ENCODE measurements at places on chromosomes 12 and 14.
A peak's percentile ranks its signal among the peaks of the same experiment; 100 is the strongest.

DNA sequence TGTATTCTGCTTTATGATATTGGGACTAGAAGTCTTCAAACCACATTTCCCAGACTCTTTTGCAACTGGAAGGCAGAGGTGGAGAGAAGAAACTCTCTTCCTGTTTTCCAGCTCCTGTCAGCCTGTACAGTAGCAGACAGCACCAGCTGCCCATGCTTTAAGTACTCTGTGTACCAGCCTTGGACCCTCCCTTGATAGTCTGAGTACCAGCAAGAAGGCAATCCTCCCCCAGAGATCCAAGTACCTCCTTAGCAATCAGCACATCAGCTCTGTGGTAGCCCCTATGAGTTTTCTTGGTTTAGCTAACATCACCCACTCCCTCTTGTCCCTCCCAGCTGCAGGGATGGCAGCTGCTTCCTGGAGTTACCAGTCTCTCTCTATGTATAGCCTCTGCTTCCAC is 56.3 kb downstream of the STXBP6 start:
- DNase-seq, result no peak

DNA sequence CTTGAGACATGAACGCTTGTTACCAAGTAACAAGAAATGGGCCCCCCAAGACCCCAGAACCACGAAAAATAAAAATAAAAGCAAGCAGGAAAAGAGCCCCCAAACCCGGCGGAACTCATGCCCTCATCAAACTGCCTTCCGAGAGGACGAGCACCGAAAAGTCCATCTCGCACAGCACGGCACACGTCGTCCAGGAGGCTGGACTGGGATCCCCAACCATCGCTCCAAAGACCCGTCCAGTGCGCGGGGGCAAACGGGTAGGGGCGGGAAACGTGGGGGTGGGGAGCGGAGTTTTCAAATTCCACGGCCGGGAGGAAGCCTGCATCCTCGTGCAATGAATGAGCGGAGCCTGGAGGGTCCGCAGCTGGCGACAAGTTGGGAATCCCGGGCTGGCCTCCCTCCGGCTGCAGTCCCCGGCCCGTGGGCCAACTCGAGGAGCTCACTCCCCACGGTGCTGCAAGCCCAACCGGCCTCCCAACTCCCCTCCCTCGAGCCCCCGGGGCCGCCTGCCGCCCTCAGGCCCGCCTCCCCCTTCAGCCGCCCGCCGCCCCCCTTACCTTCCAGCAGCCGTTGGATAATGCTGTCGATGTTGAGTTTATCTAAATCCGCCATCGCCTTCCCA is 484 bp downstream of the PPP1CC start:
- no peak for DNase-seq

DNA sequence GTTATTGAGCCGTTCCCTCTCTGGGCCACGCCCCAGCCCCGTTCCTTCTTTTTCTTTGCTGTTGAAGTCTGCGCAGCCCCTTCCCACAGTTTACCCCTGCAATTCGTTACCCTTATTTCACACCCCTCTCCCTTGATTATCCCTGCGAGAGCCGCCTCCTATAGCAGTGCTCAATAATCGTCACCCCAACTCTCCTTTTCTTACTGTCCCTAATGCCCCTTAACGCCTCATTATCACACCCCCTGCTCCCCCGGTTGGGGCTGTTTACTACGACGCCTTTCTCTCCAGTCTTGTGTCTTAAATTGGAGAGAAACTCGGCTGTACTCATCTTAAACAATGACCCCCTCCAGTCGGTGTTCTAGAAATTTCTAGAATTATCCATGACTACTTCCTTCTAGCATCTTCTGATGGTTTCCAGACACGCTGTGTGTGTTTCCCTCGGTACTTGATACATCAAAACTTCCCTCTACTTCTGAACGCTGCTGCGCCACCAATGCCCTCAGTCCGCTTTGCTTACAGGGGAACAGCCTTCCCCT is 713 bp upstream of the FBXL14 start:
- DNase-seq, result no peak

DNA sequence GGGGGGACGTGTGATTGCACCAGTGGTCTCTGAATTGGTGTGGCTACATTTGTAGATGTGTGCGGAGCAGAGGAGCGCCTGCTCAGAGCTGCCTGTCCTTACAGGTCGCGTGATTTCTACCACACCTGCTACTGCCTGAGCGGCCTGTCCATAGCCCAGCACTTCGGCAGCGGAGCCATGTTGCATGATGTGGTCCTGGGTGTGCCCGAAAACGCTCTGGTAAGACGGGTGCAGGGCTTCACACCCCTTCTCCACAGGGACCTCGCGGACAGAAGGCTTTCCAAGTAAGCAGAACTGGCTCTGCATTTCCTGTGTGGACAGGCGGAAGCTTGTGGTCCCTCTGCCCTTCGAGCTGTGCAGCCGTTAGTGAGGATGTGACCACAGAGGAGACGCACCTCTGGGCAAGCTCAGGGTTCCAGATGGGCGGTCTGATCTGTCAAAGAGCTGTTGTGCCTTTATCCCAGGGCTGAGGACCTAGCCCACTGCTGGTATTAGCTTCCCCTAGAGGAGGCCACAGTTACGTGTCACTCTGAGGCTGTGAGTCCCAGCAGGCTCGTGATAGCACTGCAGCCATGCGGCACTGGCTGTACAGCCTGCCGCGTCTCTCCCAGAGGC is 47.7 kb downstream of the MAX start:
- no peak for DNase-seq

DNA sequence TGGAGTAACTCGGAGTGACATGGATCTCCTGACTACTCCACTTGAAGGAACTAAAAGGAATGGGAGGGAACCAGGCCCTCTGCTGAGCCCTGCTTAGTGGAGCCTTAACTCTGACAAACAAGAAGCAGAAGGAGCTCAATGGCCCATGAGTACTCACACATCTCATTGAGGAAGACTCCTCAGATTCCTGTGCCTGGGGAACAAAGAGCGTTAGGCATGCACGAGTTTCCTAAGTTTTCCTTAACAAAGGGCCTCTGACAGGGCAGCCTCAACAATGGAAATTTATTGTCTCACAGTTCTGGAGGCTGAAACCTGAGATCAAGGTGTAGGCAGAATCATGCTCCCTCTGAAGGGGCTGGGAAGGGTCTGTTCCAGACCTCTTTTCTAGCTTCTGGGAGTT is 185.7 kb upstream of the NTF3 start:
- DNase-seq, result no peak

DNA sequence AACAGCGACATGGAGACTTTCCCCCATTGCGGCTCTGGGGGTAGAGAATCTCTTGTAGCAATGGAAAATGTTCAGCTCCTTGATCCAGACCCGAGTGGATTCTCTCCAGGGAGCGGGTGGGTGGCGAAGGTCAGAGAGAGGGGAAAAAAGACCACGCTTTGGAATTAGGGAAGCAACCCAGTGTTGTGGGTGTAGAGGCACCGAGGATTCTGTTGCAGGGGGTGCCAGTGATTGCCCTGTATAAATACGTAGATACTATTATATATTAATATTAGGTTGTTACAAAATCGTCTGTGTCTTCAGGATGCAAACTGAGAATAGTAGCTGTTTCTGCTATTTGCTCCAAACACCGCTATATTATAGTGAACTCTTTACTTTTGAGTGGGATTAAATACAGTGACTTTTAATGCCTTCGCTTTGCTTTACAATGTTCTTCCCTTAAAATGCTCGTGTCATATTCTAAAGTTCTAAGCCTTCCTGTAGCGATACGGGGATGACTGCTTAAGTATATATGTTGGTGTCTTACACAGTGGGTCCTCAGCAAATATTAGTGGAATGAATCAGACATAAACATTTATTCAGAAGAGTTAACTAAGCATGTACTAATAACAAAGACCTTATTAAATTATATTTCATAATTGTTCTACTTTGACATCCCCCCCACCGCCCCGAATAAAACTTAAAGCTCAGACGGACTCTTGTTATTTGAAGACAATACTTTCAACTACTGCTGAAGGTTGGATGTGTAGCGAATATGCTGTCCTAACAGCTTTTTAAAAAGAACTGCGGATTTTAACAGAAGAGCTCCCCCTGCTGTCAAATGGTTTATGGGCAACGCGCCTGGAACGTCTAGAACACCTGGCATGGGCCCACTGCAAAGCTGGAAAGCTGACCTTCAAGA is 136.4 kb upstream of the KRAS start:
- DNase-seq, result peak; percentile 62

GRCh38 chr12:53750812-53751335 is 905 bp downstream of the CISTR start:
- DNase-seq, result no peak

DNA sequence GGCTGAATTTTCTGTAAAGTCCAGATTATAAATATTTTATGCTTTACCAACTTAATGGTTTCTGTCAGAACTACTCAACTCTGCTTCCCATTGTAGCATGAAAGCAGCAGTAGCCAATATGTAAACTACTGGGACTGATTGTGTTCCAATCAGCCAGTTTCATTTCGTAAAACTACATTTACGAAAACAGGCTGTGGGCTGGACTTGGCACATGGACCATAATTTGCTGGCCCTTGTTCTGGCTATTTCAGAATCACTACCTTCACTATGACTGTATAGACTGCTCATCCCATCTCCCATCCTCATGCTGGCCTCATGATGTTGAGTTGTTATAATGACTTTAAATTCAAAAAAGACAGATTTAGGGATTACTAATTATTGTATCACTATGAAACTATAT is 38.7 kb downstream of the FAR2 start:
- no peak for DNase-seq

- no peak for DNase-seq
Observed at GRCh38 chr14:64610049-64610746, 60.4 kb downstream of the PPP1R36 start.

- DNase-seq, result no peak
Observed at GRCh38 chr12:81809829-81810595, 50.9 kb upstream of the PPFIA2 start.

DNA sequence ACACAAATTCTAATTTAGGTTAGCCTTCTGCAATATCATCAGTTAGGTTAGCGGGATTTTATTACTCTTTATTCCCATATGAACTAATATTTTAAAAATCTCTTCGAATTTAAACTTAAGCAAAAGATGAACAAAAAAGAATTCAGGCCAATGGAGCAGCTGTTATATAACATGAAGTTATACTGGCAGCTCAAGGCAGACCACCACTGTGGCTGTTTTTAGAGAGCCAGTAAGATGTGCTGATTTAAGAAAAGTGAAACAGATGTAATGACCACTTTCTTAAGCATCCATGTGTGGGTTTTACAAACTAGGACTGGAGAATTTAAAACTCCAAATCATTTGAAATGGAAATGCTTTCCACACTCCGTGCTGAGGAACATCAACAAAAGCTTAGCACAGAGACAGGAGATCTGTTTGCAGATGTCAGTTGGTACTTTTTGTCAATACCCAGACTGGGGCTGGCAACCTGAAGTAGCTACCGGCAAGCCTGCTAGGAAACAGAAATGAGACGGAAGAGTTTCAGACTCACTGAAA is 164.9 kb downstream of the TTC7B start:
- no peak for DNase-seq

DNA sequence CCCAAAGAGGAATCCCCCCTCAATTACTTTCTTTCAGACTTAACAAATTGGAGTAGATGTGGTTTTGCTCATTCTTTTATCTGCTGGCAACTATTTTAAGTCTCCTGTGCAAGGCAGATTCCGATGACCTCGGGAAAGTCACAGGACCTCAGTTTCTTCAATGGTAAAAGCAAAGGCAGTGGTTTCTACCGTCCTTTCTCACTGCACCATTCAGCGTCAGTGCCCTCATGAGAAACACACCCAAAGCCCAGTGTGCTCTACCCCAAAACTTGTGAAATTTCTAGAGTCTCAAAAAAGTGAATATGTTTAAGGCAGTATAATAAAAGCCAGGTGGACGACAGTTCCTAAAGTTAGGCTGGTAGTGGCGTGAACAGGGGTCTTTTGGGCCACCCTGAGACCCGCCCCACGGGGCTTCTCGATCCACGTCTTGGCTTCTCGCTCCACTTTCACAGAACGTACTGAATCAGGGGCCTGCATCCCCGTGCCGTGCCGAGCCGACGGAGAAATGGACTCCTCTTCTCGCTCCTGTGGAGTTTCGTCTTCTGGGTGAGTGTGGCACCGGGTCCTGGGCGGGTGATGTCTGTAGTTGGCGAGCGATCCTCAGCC is 1.3 kb upstream of the ARHGAP5 start:
- no peak for DNase-seq

DNA sequence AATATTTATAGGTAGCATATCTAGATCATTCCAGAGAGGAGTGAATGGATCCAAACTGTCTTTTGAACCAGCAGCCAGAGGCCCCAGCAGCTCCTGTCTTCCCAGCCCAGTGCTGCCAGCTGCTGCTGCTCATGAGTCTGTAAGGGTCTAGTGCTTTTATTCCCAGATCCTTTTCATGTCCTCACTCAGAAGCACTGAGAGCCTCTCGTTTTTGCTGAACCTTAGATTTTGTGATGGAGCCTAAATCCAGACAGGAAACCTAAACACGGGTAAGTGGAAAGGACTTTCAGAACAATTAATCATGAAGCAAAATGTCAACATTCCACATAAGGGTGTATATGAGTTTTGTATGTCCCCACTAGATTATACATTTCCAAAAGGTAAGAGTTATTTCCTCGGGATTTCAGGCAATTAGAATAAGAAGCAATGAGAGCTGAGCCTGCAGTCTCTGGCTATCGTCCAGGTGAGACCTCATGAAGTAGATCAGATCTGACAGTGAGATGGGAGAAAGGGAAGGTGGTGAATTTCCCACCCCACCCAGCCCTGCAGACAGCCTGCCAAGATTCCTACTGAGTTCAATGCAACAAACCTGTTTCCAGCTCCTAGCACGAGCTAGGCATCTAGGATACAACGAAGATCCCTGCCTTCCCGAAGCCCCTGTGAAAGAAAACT is 84.4 kb downstream of the NINJ2 start:
- DNase-seq, result no peak

- no peak for DNase-seq
Observed at GRCh38 chr12:82862069-82862841, 175.5 kb downstream of the TMTC2 start.

- DNase-seq, result no peak
Observed at GRCh38 chr12:66240096-66240820, 51.2 kb downstream of the IRAK3 start.

DNA sequence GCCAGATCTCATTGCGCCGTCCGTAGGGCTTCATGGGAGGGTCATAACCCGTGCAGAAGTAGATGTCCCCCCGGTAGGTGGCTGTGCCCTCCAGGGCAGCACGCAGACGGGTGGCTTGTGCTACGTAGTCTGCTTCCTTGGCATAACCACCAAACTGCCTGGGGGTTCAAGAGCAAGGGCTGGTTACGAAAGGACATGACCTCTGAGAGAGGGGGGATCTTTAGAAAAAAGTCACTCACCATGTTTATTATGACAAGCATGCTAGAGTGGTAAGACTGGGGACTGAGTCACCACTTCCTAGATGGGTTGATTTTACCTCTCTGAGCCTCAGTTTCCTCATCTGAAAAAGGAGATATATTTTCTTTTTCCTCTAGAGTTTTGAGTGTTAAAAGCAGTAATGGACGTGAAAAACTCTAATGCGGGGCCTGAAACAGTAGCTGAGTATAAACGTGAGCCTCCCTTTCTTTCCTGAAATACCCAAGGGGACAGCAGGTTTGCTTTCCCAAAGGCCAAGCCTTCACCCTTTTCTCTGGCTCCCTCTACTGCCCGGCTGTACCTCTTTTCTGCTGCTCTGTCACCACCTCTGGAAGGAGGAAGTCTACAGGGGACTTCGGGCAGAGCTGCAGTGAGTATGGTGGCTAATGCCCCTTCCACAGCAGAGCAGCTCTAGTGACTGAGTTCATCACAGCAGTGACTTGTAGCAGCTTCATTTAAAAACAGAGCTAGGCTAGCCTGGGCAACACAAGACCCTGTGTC is 23.5 kb upstream of the GPRC5D start:
- no peak for DNase-seq

- no peak for DNase-seq
Observed at GRCh38 chr14:36477266-36477665, 42.8 kb downstream of the NKX2-1 start.

Data from stimulated activated CD8-positive, alpha-beta memory T cell treated with anti-CD3 and anti-CD28 coated beads, Interleukin-4, amount 100 ng/mL, for 1 hour (primary cell).